ENCODE measurements at places on chromosomes 2 and 18.

DNA sequence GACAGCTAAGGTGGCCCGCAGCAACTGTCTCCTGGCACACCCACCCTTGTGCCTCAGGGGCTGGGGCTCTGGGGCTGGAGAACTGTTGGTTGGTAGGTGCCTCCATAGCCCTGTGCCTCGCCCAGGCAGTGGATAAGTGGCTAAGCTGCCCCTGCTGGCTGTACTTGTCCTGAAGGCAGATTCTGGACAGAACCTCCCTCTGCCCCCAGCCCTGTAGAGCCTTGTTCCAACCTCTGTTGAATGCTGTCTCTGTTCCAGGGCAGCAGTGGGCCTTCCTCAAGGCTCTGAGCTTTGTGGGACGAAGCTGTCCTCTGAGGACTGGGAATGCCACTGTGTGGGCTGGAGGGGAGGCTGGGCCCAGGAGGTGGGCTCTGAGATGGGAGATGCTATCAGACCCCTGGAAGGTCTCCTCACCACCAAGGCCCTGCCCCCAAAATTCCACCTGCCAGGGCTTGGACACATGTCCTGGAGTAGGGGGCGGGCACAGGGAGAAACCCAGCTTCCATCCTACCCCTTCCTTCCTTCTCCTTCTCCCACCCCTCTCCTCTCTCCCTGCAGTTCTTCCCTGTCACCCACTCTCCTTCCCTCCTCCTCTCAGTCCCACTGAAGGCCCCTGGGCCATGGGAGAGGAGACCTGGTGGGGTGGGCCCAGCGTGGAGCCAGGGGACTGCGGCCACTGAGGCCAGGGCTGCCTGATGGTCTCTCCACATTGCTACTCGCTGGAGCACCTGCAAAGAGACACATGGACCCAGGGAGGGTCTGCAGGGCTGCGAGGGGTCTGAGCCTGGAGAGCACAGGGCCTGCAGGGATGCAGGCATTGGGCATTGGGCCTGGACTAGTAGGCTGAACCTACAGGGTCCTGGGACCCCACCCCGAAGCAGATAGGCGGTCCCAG is 1.7 kb upstream of the PDCD1 start:
- DNase-seq, result no peak

GRCh38 chr18:12377556-12378197 is 650 bp upstream of the AFG3L2 start:
- no peak for DNase-seq

DNA sequence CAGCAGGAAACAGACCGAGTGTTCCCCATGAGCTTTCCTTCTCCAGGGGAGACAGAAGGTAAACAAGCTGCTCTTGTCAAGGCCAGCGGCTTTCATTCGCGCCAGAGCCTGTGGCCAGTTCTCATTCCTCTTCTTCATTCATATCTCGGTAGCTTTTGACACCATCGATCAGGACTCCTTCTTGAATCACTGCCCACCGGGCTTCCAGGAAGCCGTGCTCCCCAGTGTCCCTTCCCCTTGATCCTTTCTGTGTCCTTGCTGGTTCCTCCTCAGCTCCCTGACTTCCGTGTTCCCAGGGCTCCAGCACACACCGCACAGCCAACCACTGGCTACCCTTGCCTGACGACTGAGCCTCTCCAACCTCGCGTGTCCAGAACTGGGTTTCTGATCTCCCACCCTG is 14.1 kb downstream of the SLC66A3 start:
- DNase-seq, result no peak

DNA sequence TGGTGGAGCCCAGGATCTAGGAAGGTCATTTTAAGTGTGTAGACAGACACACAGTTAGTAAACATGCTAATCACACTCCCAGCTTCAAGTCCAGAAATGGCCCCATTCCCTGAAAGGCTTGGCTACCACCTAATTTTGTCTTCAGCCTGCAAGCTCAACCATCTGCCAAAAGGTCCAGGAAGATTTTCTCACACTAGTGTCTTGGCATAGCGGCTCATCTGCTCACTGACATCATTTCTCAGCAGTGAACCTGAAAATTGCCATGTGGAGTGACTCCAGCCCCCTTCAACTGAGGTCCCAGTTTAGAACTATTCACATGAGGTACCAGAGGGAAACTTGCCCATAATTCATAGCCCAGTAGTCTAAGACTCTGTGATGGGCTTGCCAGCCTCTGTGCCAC is 748.9 kb downstream of the LRP1B start:
- no peak for DNase-seq

DNA sequence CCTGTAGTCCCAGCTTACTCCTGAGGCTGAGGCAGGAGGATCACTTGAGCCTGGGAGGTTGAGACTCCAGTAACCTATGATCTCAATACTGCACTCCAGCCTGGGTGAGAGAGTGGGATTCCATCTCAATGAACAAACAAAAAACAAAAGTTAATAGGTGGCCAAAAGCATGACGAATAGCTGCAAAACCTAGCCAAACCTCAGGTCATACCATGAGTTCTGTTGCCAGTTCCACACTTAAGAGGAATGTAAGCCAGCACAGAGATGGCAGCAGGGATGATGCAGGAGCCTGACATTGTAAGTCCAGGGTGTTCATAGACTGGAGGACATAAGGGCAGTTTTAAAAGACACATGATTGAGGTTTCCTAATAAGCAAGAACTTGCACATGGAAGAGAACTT is 55.3 kb upstream of the RMDN2 start:
- DNase-seq, result no peak

DNA sequence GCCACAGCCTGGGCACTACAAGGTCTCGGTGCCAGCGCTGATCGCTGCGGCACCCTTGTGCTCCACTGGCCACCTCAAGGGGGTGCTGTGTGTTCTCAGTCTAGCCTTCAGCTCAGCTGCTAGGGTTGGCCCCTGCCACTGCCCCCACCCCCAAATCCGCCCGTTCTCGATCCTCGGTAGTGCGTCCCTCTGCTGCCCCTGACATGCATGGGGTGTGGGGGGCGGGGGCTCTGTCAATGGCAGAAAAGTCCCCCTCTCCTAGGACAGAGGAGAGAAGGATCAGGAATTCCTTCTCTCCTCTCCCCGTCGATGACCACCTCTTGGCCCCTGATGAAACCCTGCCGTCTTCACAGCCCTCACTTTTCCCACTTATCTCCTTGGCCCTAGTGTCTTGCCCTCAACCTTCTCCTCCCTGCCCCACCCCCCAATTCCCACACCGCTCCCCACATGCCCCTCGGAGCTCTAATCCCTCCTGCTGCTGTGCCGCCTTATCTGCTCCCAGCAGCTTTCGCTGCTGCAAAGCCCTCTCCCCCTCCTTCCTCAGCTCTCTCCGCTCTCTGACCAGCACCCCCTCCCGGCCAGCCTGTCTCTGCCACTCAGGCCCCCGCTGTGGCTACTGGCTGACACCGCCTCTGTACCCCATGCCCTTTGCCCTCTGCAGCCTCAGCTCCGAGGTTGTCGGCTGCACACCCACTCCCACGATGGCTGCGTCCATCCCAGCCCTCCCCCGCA is 4.3 kb upstream of the ASIC4 start:
- DNase-seq, result no peak

DNA sequence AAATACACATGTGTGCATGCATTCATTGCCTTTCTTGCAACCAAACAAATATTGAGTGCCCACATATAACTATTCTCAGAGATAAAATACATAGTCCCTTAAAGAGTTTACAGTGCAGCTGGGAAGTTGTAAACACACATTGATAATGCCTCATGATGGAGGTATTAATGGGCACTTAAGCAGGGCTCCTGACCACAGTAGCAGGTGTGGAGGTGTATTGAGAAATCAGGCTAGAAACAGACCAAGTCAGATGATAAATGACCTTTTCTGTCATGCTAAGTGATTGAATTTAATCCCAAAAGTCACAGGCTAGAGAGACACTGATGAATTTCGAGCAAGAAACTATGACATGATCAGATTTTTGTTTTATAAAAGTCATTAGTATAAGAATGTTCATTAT is 157.7 kb downstream of the ZNF385B start:
- DNase-seq, result no peak

- DNase-seq, result no peak
These were observed 12.2 kb upstream of the POU3F3 start for GRCh38 chr2:104841744-104842143.

DNA sequence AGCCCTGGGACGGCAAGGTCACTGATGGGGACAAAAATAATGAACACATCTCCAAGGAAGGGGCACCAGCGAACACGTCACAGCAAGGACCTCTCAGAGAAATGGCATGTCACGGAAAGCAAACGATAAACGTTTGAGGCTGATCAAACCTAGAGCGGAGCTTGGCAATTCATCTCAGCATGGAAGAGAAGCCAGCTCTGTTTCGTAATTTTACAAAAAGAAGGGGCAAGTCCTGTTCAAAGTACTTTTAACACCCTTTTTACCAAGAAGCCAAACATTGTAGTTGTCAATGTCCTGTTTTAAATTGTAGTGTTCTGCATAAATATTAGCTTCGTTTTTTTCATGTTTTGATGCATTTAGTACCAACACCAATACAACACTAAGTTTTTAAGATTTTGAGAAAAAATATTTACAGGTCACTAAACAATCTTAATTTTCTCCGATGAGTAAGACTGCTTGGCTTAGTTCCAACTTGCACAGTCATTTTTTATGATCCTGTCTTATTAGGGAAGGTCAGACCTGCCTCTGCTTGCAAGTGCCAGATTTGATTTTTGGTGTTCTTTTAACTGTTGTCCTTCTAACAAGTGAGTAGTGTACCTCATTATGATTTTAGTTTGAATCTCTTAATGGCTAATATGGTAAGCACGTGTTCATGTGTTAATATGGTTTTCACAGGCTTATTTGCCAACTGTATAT is 818.5 kb upstream of the SALL3 start:
- no peak for DNase-seq

DNA sequence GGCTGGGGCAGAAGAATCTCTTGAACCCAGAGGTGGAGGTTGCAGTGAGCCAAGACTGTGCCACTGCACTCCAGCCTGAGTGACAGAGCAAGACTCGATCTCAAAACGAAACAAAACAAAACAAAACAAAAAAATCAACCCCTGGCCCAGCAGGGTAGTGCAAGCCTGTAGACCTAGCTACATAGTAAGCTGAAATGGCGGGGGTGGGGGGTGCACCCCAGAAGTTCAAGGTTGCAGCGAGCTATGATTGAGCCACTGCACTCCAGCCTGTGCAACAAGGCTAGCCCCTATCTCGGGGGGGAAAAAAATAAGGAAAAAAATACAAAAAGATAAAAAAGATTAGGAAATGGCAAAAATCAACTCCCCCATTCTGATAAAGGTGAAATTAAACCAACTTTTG is 6.4 kb downstream of the ATL2 start:
- DNase-seq, result no peak

GRCh38 chr2:138155304-138155703 is 191.0 kb downstream of the HNMT start:
- no peak for DNase-seq

GRCh38 chr2:169994752-169995151 is 167.5 kb downstream of the UBR3 start:
- DNase-seq, result no peak

DNA sequence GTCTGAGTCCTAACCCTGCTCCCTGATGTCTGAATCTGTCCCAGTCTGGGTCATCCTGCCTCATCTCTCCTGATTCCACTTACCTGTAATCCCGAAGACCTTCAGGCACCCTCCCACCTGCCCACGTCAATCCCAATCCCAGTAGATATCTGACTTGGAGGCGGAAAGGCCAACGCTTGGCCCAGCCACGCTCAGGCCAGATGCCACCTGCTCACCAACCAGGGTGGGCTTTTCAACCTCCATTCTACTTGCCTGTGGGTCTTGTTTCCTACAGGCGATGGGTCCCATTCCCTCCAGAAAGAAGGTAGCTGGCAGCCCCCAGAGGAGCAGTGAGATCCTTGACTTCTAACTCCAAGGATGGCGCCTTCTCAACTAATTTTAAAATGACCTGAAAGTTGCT is 59.7 kb downstream of the INPP5D start:
- DNase-seq, result no peak

DNA sequence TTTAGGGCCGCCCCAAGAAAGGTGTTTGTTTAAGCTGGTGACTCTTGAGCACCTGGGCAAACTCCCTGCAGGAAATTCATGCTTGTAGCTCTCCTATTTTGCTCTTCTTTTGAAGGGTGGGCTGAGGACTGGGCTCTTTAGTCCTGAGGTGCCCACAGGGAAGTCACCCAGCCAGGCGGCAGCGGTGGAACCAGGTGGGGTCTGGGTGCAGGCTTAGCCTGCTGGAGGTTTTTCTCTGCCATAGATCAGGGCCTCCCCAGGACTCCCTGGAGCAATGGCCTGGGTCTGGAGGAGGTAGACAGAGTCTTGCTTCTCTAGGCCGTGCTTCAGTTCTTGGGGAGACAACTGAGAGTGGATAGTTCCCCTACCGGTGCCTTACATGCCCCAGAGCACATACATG is 99.9 kb downstream of the CLIP4 start:
- DNase-seq, result no peak
